Psoas muscle (tissue), 8 donors: ENCODE measurements at places on chromosomes 16 and 17. TPM values are rescaled to one million over a fixed set of nuclear protein-coding genes. Genes with fewer than 3 reads are reported as not detected.

The PERCC1 gene
- not detected for total RNA-seq

The MC1R gene
- 0.77 TPM for total RNA-seq

The ARL6IP1 gene
- total RNA-seq: 15.5 TPM

The POLR2A gene
- total RNA-seq: 54.9 TPM

The TP53TG3C gene
- total RNA-seq: not detected

The PHOSPHO1 gene
- total RNA-seq: 1.2 TPM

The CMTM2 gene
- not detected for total RNA-seq

The TBC1D3G gene
- not detected for total RNA-seq

The CENPN gene
- 2.9 TPM for total RNA-seq

The GNGT2 gene
- 0.57 TPM for total RNA-seq

The HOXB2 gene
- total RNA-seq: 7.2 TPM

The PNMT gene
- 14.9 TPM for total RNA-seq

The GCGR gene
- total RNA-seq: not detected

The PDE6G gene
- total RNA-seq: not detected

The CHAD gene
- 0.44 TPM for total RNA-seq

The HEATR9 gene
- total RNA-seq: not detected

The SLC38A8 gene
- not detected for total RNA-seq

The TPSG1 gene
- total RNA-seq: not detected

The CYLD gene
- 73.4 TPM for total RNA-seq

The TEX14 gene
- total RNA-seq: 0.13 TPM

The ALOXE3 gene
- total RNA-seq: not detected

The PABPN1L gene
- total RNA-seq: not detected

The CDH5 gene
- total RNA-seq: 42.2 TPM

The KRT31 gene
- 4.6 TPM for total RNA-seq

The GDPD3 gene
- total RNA-seq: 3.1 TPM

The SOX15 gene
- total RNA-seq: 0.71 TPM

The ABCC3 gene
- 0.61 TPM for total RNA-seq
